ENCODE measurements at places on chromosomes 16 and 17.

- no peak for DNase-seq
These were observed 29.7 kb upstream of the ABCA5 start for GRCh38 chr17:69356625-69357024.

DNA sequence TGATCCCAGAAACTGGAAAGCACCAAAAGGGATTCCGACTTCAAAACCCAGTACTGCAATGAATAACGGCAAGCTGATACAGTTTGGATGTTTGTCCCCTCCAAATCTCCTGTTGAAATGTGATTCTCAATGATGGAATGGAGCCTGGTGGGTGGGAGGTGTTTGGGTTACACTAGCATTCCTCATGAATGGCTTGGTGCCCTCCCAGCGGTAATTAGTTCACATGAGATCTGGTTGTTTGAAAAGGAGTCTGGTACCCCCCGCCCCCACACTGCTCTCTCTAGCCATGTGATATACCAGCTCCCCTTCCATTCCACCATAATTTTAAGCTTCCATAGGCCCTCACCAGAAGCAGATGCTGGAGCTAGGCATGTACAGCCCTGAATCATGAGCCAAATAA is 40.1 kb downstream of the RANBP10 start:
- no peak for DNase-seq

DNA sequence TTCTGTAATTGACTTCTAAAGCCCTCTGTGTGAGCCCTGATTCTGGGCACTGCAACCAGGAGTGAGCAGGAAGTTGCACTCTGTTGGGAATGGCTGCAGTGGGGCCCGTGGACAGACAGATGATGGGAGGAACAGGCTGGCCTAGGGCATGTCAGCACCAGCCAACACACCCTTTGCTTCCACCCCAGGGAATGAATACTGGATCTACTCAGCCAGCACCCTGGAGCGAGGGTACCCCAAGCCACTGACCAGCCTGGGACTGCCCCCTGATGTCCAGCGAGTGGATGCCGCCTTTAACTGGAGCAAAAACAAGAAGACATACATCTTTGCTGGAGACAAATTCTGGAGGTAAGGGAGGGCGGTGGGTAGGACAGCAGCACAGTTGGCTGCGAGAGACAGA is 10.8 kb upstream of the LPCAT2 start:
- DNase-seq = no peak

DNA sequence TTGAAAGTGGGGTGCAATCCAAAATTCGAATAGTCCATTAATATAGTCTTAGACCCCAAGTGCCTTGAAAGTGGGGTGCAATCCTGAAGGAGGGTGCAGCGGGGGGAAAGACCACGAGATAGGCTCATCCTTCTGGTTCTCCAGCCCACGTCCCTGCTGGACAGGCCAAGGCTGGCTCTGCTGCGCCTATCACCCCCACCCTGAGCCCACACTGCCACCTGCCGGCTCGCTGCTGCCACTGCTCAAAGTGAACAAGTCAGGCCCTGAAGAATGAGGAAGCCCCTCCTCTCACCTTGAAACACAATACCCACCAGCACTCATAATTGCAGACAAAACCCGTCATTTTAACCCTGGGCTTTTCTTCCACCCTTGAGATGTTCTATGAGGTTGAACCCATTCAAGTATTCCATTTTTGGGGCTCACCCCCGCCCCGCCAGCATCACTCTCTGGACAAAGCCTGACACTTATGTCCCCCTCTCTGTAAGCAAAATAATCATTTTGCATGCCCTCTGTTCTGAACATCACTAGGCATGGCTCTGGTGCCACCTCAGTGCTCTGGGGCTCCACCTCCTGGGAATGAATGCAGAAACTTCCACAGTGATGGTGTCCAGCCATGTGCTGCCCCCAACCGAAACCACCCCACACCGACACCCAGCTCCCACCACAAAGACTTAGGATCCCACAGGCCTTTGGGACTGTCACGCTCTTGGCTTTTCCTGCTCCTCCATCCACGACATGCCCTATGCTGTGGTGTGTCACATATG is 56.8 kb downstream of the BEAN1 start:
- DNase-seq = peak; percentile 54

- DNase-seq = no peak
These were observed 17.8 kb downstream of the UTS2R start for GRCh38 chr17:82389379-82389778.

- no peak for DNase-seq
These were observed 19.6 kb upstream of the QRICH2 start for GRCh38 chr17:76327696-76328095.

- DNase-seq = no peak
These were observed 7.4 kb downstream of the PRKCA start for GRCh38 chr17:66309793-66310192.

- no peak for DNase-seq
These were observed 14.4 kb upstream of the HOXB2 start for GRCh38 chr17:48559122-48559839.

- DNase-seq = no peak
These were observed 139.3 kb downstream of the IRF8 start for GRCh38 chr16:86037999-86038925.

DNA sequence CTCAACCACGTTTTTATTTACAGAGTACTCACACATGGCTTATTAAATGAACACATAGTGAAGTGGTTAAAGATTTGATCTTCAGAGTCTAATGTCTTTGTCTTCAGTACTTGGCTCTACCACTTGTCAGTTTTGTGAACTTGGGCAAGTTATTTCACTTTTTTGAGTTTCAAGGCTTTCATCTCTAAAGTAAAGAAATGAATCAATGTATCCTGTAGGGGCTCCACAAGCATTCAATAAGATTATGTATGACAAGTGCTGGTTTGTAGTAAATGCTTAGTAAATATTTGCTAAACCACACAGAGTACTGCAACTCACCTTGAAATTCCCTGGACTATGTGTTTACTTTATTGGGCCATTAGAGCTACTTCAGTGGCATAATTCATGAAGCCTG is 446.0 kb upstream of the GOT2 start:
- no peak for DNase-seq

- no peak for DNase-seq
These were observed 3.7 kb downstream of the TNK1 start for GRCh38 chr17:7384489-7385081.

DNA sequence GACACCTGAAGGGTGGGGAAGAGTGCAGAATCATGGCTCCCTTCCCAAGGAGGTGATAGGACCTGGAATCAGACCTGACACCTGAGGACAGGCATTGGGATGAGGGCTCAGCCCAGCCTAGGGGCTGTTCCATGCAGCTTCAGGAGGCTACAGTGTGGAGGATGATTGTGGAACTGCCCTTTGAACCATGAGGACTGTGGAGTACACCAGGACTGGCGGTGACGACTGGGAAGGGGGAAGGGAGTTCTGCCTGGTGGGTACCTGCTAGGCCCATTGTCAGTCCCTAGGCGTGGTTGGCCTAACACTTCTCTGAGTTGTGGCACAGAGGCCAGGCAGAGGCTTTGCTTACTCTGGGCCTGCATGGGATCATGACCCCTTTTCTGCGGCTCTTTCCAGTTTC is 76.1 kb downstream of the MPRIP start:
- DNase-seq = no peak

DNA sequence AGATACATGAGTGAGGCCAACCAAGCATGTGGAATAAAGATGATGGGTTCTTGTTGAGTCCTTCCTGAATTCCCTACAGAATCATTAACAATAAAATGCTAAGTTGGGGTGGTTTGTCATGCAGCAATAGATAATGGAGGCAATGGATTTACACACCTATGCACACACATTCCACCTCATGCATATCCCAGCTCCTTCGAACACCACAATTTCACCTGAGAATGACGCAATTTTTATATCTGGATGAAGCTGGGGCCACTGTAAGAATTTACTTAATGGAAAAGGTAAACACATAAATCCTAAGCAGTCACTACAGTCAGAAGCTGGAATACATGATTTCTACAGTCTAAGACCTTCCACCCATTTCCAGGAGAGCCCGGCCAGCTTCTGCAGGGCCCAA is 49.8 kb upstream of the ICAM2 start:
- DNase-seq = no peak
